Naive thymus-derived CD4-positive, alpha-beta T cell (primary cell): ENCODE measurements at places on chromosomes 16 and 17.
A peak's percentile ranks its signal among the peaks of the same experiment; 100 is the strongest.

DNA sequence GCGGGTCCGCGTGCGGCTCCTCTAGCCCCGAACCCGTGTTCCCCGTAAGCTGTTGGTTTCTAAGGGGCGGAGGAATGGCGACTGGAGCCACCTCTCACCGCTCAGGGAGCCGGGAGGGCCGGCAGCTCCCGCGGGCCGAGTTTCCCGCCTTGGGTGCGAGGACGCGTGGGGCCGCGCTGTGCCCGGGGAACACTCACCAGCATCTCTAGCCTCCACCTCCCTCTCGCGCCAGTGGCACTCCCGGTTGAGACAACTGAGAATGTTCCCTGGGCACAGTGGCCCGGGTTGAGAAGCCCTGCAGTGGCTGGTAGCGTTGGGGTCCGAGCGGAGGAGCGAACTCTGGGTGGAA is 560 bp downstream of the TELO2 start:
- no peak for DNase-seq
- no peaks in the 10 kb centered on the region for H3K36me3 ChIP-seq
- H3K27me3 ChIP-seq, result no peaks in the 10 kb centered on the region

GRCh38 chr16:52929478-52930400 is 123.0 kb downstream of the CHD9NB start:
- no peak overlapping the region for H3K27ac ChIP-seq
- H3K4me3 ChIP-seq, result no peak overlapping the region
- DNase-seq, result no peak

DNA sequence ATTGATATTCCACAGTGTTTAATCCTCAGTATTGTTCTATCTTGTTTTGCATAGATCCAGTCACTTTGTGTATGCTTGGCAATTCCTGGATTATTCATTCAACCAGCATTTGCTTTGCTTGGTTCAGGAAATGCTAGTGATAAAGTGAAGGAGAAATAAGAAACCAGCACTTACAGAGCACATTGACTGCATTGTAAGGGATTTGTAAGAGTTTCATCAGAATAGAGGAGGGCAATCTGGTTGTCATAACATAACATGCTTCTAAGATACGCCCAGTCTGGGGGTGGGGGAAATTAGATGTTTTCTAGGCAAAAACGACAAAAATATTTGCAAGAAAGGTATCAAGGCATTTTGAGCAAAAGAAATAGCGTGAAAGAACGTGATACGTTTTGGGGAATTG is 40.4 kb downstream of the TNRC6A start:
- H3K27me3 ChIP-seq, result no peaks in the 10 kb centered on the region
- H3K27ac ChIP-seq, result no peak overlapping the region
- no peaks in the 10 kb centered on the region for H3K36me3 ChIP-seq
- H3K4me3 ChIP-seq, result no peak overlapping the region
- no peaks in the 10 kb centered on the region for H3K4me1 ChIP-seq

DNA sequence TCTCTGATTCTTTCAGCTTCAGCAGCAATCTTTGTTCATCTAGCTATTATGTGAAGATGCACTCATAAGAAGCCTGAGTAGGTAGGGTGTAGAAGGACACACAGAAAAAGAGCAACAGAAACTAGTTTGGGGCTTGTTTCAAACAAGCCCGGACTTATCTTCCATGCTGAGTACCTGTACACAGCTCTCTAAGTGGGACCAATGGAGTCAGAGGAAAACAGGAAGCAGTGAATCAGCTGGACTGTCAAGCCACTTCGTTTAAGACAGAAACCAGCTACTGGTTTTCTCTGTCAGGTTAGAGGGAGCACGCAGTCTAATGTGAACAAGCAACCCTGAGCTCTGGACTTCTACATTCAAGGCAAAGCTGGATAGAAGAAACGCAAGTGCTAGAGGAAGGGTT is 16.0 kb downstream of the MAP2K6 start:
- H3K4me3 ChIP-seq, result no peak overlapping the region
- H3K27ac ChIP-seq, result no peak overlapping the region
- H3K27me3 ChIP-seq, result no peaks in the 10 kb centered on the region
- H3K36me3 ChIP-seq, result no peaks in the 10 kb centered on the region

DNA sequence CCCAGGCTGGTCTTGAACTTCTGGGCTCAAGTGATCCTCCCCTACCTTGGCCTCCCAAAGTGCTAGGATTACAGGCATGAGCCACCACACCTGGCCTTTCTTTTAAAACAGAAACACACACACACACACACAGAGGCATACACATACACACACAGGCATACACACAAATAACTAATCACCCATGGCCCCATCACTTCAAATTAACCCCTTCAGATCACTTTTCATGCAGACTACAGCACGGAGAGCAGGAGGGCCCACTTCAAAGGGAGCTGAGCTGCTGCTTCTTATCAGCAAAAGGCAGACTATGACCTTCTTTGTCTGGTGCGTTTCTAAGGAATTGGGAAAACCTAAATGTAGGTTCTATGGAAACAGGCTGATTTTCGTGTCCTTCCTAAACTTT is 1.9 kb downstream of the CLCN7 start:
- H3K27me3 ChIP-seq, result no peaks in the 10 kb centered on the region
- H3K27ac ChIP-seq, result no peak overlapping the region
- DNase-seq, result no peak
- no peaks in the 10 kb centered on the region for H3K36me3 ChIP-seq
- peaks cover 13% of the 10 kb centered on the region for H3K4me1 ChIP-seq
- no peak overlapping the region for H3K4me3 ChIP-seq

DNA sequence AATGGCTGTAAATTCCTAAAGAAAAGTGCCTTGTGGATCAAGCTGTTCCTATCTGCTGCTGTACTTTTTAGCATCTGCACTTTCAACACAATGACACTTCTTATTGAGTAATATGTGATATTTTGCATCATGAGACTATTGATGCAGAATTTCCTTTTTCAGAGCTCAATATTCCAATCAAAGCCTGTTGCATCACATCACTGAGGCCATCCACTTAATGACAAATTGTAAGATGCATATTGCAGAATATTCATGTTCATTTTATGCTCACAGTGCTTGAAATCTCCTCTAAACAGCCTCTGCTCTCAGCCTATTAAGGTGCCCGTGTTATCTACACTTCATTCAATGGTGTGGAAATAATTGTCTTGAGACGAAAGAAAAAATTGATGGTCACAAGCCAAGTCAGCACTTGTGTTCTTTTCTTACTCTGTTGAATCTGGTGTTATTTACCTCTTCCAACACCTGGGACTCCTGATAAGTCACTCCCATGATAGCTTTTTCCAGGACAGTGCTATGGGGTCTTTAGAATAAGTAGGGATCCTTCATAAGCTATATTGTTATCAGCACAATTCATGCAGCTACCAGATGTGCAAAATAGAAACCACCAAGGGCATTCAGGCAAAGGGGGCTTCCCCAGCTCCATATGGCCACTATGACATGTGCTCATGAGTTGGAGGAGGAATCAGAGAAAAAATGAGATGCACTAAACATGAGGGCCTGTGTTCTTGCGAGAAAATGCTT is 9.3 kb upstream of the SKAP1 start:
- H3K36me3 ChIP-seq, result no peaks in the 10 kb centered on the region
- no peaks in the 10 kb centered on the region for H3K27me3 ChIP-seq
- H3K4me3 ChIP-seq, result peak overlapping the region; percentile 28
- no peak for DNase-seq
- H3K4me1 ChIP-seq, result peaks cover 90% of the 10 kb centered on the region

- H3K27ac ChIP-seq, result peak overlapping the region; percentile 99
- no peak for DNase-seq
- peaks cover 4% of the 10 kb centered on the region for H3K36me3 ChIP-seq
- peaks cover 40% of the 10 kb centered on the region for H3K4me1 ChIP-seq
- peak overlapping the region; percentile 72 for H3K4me3 ChIP-seq
- H3K27me3 ChIP-seq, result no peaks in the 10 kb centered on the region
Observed at GRCh38 chr16:27314161-27314723, 468 bp downstream of the IL4R start.

DNA sequence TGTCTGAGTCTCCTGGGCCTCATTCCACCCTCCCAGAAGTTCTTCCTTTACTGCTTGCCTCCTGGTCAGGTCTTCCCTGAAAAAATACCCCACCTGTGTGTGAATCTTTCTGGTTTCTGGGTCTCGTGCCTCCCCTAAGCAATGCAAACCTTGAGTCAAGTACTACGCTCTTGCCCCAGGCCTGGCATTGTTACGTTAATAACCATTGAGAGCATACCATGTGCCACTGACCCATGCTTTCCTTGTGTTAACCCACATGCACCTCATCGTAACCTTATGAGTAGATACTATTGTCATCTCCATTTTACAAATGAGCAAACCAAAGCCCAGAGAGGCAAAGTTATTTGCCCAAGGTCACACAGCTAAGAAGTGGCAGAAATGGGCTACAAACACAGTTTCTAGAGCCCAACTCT is 25.4 kb upstream of the TOB1 start:
- H3K27me3 ChIP-seq, result no peaks in the 10 kb centered on the region
- H3K27ac ChIP-seq, result no peak overlapping the region
- no peak for DNase-seq
- no peak overlapping the region for H3K4me3 ChIP-seq
- H3K36me3 ChIP-seq, result no peaks in the 10 kb centered on the region

DNA sequence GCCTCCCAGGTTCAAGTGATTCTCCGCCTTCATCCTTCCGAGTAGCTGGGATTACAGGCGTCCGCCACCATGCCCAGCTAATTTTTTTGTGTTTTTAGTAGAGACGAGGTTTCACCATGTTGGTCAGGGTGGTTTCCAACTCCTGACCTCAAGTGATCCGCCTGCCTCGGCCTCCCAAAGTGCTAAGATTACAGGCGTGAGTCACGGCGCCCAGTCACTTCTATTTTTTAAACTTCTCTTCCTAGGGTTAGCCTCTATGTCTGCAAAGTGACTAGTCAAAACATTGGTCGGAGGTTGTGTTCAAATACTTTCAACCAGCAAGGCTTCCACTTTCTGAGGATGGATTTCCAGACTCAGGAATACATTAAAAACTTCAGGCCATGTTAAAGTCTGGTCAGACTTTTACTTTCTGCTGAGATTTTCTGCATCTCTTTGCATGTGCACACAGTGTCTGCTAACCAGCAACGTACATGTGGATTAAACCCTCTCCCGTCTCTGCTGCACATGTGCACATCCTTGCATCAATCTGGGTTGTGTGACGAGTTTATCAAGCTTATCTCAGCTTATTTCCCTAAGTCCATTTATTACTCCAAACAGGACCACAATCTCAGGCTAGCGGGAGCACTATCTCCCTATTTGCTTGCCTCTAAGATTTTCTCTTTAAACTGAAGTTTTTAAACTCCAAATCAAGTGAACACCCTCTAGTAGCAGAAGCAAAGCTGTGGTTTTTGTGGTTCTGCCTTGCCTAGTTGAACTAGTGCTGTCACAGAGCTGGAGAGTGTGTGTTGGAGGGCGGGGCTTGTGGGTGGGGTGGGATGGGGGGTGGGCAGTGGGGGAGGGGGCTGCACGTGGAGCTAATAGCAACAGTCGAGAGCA is 525.2 kb upstream of the GOT2 start:
- H3K4me3 ChIP-seq, result peak overlapping the region; percentile 21
- peak; percentile 4 for DNase-seq
- no peaks in the 10 kb centered on the region for H3K36me3 ChIP-seq
- no peak overlapping the region for H3K27ac ChIP-seq
- H3K4me1 ChIP-seq, result no peaks in the 10 kb centered on the region
- H3K27me3 ChIP-seq, result no peaks in the 10 kb centered on the region

DNA sequence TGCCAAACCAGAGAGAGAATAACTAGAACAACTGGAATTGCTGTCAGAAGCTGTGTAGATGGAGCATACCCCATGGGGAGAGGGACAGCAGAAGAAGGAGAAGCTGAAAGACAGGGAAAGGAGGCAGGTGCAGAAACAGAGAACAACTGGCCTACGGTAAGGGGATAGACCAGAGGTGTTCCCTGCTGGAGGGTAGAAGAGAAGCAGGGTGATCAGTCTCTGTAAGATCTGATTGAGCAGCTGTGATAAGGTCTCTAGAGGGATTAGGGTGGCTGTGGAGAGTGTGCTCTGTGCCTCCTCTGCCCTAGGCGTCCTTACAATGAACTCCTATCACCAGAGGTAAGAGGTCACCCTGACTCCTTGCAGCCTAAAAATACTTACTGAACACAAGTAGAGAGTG is 30.4 kb upstream of the HS3ST3B1 start:
- H3K27me3 ChIP-seq, result no peaks in the 10 kb centered on the region
- no peaks in the 10 kb centered on the region for H3K4me1 ChIP-seq
- DNase-seq, result no peak

DNA sequence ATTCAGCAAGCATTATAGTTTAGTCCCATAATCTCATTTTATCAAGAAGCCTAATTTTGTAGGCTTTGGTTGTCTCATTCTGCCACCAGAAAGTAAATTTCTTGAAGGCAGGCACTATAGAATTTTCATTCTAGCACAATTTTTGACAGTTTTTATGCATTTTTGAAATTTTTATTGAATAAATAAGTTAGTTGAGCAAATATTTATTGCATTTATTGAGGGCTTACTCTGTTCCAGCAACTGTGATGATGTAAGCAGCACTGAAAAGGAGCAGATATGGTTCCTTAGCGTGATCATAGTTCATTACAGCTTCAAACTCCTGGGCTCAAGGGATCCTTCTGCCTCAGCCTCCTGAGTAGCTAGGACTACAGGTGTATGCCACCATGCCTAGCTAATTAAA is 34.2 kb downstream of the PPM1E start:
- no peaks in the 10 kb centered on the region for H3K36me3 ChIP-seq
- DNase-seq, result no peak
- no peaks in the 10 kb centered on the region for H3K27me3 ChIP-seq
- no peak overlapping the region for H3K4me3 ChIP-seq
- no peaks in the 10 kb centered on the region for H3K4me1 ChIP-seq
- H3K27ac ChIP-seq, result no peak overlapping the region

- H3K36me3 ChIP-seq, result no peaks in the 10 kb centered on the region
- H3K27ac ChIP-seq, result no peak overlapping the region
- no peak overlapping the region for H3K4me3 ChIP-seq
- DNase-seq, result no peak
- no peaks in the 10 kb centered on the region for H3K4me1 ChIP-seq
- H3K27me3 ChIP-seq, result no peaks in the 10 kb centered on the region
Observed at GRCh38 chr16:75502916-75503605, 7.8 kb upstream of the CHST6 start.

DNA sequence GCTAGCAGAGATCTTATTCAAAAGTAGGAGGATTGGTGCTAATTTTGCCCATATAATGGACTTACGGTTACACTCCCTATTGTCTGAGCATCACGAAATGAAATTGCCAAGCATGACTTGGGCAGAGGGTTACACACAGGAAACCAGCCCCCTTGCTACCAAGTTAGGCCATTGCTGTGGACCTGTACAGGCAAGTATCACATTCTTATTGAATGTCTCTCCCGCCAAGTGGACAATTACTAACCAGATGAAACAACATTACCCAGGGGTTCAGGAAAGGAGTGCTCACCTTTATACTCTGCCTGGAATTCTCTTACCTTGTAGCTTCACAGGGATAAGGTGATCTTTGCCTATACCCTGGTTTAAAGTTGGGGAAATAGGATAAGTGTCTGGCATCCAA is 70.6 kb upstream of the TOX3 start:
- no peaks in the 10 kb centered on the region for H3K4me1 ChIP-seq
- H3K4me3 ChIP-seq, result no peak overlapping the region
- H3K36me3 ChIP-seq, result no peaks in the 10 kb centered on the region
- no peak for DNase-seq
